ENCODE measurements at places on chromosomes 1 and 21.

- no peak for DNase-seq
Measured at GRCh38 chr21:43701936-43702784, 16.8 kb upstream of the PDXK start.

DNA sequence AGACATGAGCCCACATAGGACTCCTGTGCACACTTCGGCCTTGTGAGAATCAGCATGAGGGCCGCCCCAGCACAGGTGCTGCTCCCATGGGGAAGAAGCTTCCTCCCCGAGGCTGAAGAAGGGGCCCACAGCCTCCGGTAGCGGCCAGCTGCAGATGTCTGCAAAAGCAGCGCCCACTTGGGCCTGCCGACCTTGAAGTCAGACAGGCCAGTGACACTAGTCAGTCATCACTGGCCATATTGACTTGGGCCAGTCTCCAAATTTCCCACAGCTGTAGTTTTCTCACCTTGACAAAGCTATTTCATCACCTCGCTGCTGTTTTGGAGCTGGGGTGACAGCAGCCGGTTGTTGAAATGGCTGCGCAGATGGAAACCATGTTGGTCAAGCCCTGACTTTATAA is 83.0 kb downstream of the RIPK4 start:
- DNase-seq = no peak

- no peak for DNase-seq
Measured at GRCh38 chr1:194903524-194903923, 1704.7 kb downstream of the KCNT2 start.

DNA sequence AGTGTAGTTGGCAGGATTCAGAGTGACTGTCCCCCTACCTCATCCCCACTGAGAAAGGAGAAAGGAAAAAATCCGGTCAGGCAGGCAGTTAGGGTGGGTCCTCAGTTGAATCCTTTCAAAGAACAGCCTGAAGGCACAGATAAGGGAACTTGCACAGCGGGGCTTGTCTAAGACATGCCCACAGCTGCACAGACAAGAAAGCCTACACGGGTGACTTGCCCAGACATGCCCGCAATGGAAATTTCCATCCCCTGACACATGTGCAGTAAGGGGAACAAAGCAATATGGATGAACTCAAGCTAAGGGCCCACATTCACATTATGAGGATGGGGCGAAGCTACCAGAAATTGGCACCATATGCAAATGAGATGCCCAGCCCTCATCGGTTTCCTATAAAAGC is 82.5 kb downstream of the DESI2 start:
- no peak for DNase-seq

- DNase-seq = no peak
Measured at GRCh38 chr1:219938706-219939105, 10.3 kb upstream of the SLC30A10 start.

GRCh38 chr1:192980856-192981255 is 78.3 kb downstream of the UCHL5 start:
- DNase-seq = no peak

- no peak for DNase-seq
Measured at GRCh38 chr21:24456358-24456757, 1150.9 kb downstream of the MRPL39 start.

- no peak for DNase-seq
Measured at GRCh38 chr1:59673573-59674450, 140.9 kb upstream of the HOOK1 start.

DNA sequence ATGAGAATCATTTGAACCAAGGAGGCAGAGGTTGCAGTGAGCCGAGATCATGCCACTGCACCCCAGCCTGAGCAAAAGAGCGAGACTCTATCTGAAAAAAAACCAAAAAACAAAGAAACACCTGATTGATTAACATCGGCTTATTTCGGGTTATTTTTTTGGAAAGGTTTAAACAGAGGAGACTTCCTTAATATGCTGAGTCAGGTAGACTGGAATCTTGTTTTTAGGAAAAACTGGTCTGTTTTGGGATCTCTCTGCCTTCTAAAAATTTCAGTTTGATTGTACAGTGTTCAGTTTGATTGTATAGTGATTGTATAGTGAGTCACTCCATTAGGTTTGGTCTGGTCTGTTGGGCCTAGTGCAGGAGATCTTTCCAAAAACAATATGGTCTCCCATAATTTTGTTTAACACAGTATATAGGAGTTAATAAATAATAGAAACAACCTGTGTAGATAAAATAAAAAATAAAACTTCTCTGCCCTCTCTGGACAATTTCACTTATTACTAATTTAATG is 196.3 kb upstream of the CHRM3 start:
- no peak for DNase-seq

GRCh38 chr1:245168086-245168485 is 13.3 kb downstream of the KIF26B start:
- no peak for DNase-seq

DNA sequence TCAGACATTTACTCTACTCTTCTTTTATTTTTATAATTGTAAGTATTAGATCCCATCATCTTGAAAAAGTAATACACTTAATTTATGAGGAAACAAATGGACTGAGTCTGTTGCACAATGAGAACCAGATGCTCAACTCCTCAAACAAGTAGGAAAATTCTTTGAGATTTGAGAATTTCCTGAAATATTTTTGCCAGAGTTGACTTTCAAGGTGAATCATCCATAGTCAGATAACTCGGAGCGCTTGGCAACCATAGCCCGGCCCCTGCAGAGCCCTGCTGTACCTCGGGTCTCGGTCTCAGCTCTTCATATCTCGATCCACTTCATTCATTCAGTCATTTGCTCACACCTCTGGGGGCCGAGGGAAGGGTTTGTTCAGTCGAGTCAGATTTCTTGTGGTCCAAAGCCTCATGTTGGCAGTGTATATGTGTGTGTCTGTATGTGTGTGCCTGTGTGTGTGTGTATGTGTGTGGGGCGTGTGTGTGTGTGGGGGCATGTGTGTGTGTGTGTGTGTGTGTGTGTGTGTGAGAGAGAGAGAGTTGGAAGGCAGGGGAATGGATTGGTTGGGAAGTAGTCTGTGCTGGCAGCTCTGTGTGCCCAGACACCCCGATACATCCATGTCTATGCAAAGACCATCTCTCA is 18.1 kb upstream of the PCP4 start:
- DNase-seq = no peak

DNA sequence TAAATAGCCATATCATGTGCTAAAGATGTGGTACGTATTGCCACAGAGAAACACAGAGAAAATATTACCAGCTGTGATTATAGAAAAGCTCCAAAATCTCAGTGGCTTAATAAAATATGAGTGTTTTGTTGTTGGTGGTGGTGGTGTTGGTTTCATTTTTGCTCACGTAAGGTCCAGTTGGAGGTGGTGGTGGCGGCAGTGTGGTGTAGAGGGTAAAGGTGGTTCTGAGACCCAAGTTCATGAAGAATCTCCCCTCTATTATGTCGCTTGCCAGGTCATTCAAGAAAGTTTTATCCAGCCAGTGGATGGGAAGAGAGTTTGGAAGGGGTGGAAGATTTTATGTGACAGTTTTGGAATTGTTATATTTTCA is 217.6 kb upstream of the SAMSN1 start:
- DNase-seq = no peak

- DNase-seq = no peak
Measured at GRCh38 chr1:89715677-89716076, 82.8 kb downstream of the LRRC8C start.
